ENCODE measurements at places on chromosomes 1 and 21. TPM values are rescaled to one million over a fixed set of nuclear protein-coding genes. Genes with fewer than 3 reads are reported as not detected.

Gene CFHR5
- total RNA-seq: not detected

GRCh38 chr1:101219924-101220870 is 16.6 kb upstream of the S1PR1 start:
- H3K4me3 ChIP-seq: no peak overlapping the region
- DNase-seq: no peak
- no peaks in the 10 kb centered on the region for H3K36me3 ChIP-seq

- no peaks in the 10 kb centered on the region for H3K4me1 ChIP-seq
- DNase-seq: no peak
- no peak overlapping the region for H3K4me3 ChIP-seq
- H3K27ac ChIP-seq: no peak overlapping the region
Observed at GRCh38 chr1:168821434-168821833, 92.4 kb upstream of the DPT start.

Gene CSF1
- 11.7 TPM for total RNA-seq
